ENCODE measurements at places on chromosomes 3 and 15.
A peak's percentile ranks its signal among the peaks of the same experiment; 100 is the strongest.

DNA sequence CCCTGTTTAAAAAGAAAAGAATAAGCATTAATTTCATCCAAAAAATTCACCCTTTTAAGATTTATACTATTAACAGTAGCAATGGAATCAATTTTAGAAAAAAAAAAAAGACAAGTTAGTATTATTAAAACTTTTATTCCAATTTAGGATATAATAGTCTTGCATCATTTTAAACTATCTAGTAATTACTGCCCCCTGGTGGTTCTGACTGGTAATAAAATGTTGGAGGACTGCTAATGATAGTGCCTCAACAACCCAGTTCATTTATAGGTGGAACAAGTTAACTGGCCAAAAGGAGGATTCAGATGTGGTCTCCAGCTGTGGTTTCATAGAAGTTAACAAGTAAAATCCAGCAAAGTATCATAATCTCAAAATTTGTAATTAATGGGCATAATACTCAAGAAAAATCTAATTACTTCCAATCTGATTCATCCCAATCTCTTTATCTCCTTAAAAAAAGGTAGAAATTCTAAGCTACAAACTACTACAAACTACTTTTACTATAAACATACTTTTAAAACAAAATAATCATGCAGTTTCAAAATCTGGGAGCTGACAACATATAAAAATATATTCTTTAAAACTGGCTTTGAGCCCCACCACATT is 30.7 kb upstream of the WDR49 start:
- DNase-seq, result peak; percentile 64

GRCh38 chr3:40720863-40721262 is 196.1 kb downstream of the ZNF621 start:
- DNase-seq, result no peak

DNA sequence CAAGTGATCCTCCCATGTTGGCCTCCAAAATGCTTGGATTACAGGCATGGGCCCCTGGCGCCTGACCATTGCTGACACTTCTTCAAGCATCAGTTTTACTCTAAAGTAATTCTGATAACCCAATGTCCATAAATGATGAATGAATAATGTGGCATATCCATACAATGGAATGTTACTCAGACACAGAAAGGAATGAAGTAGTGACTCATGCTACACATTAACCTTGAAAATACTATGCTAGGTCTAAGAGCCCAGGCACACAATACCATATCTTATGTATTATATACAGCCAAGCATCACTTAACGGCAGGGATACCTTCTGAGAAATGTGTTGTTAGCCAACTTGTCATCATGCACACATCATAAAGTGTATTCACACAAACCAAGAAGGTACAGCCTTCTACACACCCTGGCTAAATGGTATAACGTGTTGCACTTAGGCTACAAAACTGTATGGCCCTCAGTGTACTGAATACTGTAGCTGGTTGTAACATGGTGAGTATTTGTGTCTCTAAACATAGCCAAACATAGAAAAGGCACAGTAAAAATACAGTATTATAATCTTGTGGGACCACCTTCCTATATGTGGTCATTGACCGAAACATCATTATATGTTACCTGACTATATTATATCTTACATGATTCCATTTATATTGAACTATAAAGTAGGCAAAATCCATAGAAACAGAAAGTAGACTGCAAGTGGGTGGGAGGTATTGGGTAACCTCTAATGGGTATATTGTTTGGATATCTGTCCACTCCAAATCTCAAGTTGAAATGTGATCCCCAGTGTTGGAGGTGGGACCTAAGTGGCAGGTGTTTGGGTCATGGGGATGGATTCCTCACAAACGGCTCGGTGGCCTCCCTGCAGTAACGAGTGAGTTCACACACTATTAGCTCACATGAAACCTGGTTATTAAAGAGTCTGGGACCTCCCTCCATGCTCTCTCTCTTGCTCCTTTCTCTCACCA is 31.4 kb downstream of the MKRN2 start:
- no peak for DNase-seq

- DNase-seq, result no peak
Measured at GRCh38 chr3:172324611-172325203, 123.5 kb downstream of the GHSR start.

DNA sequence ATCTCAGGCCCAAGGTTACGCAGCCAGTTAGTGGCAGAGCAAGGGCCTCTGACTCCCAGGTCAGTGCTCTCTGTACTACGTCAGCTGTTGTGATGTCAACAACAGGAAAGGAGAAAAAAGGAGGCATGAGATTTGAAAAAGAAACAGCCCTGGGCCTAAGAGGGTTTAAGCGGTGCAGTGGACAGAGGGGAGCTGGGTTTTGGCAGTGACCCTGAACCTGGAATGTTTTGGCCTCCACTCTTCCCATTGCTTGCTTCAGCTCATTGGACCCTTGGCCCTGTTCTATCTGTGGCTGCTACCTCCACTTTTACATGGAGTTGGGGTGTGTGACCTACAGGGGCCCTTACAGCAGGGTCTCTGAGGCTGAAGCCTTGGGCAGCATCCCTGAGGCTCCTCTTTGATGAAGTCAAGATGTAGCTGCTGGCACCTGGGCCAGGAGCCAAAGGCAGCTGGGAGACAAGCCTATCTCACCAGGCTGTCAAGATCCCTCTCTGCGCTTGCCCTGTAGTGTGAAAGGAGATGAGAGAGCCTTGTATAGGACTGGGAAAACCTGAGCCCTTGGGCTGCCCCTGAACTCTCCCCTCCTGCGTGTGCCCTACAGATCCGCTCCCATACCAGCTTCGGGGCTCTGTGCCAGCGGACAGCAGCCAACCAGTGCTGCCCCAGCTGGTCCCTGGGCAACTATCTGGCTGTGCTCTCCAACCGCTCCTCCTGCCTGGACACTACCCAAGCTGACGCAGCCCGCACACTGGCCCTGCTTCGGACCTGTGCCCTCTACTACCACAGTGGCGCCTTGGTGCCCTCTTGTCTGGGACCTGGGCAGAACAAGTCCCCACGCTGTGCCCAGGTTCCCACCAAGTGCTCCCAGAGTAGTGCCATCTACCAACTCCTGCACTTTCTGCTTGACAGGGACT is 8.7 kb downstream of the DISP2 start:
- DNase-seq, result no peak

DNA sequence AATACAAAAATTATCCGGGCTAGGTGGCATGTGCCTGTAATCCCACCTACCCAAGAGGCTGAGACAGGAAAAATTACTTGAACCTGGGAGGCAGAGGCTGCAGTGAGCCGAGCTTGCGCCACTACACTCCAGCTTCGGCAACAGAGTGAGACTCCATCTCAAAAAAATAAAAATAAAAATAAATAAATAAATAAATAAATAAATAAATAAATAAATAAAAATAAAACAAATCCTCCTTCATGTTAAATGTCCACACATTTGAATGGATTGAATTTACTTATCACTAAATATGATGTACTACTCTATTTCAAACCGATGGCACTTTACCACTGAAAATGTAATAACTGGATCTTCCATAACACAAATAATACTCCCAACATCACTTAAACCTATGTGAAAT is 36.3 kb downstream of the ZBTB20 start:
- DNase-seq, result no peak

- no peak for DNase-seq
Measured at GRCh38 chr3:170205302-170205701, 16.9 kb upstream of the PRKCI start.

GRCh38 chr3:172622916-172623700 is 87.8 kb downstream of the NCEH1 start:
- peak; percentile 37 for DNase-seq

DNA sequence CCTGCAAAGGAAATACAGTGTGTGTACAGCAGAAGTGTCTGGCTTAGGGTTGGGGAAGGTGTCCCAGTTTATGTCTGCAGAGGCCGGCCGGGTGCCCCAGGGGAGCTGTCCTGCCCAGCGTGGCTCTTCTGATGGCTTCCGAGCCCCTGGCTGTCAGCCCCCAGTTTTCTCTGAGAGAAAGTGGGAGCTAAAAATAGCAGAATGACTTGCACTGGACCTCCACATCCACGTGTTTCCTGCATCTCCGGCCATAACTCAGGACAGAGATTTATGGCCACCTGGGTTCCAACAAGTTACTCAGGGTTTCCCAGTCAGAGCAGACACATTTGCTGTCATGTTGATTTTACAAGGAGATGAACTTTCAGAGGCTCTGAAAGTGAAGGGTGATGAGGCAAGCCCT is 192.0 kb downstream of the ATP10A start:
- DNase-seq, result no peak

DNA sequence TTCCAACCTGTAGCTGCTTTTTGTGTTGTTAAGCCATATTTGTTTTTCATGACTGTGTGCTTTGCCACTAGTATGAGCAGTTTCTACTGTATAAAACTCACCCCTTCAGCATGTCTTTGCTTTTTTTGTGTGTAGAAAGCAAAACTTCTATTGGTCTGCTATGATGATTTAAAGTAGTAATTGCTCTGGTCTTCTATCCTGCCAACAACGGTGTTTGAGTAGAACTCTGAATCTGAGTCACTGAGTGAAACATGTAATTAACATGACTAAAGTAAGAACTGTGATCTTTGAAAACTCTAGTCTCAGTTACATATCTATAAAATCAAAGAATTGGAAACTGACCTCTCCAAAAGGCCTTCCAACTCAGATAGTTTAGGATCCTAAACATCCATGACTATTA is 133.6 kb downstream of the TPRG1 start:
- no peak for DNase-seq

- no peak for DNase-seq
Measured at GRCh38 chr3:169252535-169252934, 411.0 kb downstream of the MECOM start.

GRCh38 chr15:91122296-91122695 is 22.2 kb downstream of the SV2B start:
- no peak for DNase-seq

GRCh38 chr3:48619541-48620524 is 1.7 kb downstream of the TMEM89 start:
- DNase-seq, result no peak

DNA sequence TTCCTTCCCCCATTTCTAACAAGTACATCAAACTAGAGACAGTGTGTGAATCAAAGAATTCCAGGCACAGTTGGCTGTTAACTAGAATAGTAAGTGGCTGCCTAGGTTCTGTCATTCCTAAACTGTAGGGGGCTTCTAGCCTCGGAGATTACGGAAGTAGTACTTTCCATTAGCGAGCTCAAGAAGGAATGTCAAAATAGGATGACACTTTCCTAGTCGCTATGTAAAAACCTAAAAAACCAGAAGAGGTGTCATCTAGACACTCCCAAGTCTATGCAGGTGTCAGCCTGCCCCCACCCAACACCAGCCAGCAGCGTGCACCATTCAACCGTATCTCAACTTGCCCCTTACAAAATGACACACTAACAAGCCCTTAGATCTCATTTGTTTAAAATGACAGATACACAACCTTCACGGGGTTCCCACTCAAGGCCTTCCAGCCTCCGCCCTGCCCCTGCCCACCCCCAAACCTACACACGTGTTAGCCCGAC is 874 bp downstream of the INO80 start:
- no peak for DNase-seq

- DNase-seq, result no peak
Measured at GRCh38 chr15:74605795-74606150, 9.9 kb upstream of the CLK3 start.

Data from CD4-positive, alpha-beta memory T cell (primary cell).